Motor neuron (in vitro differentiated cells): ENCODE measurements at places on chromosomes 6 and 20.

DNA sequence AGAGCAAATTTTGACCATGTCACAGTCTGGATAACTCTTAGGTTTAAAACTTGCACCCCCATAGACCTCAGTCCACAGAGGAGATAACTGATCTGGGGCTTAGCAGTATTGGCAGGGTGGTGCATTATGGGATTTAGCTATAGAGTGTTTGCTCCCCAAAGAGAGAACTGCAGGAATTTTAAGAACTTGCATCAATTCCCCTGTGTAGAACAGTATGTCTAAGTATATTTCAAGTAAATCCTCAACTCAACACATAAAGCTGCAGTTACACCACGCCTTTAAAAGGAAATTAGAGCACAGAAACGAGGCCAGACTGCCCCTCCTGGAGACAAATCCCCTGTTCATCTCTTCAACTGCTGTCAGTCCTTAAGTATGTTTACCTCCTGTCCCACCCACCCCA is 144.9 kb downstream of the TRMT11 start:
- ATAC-seq, result no peak

DNA sequence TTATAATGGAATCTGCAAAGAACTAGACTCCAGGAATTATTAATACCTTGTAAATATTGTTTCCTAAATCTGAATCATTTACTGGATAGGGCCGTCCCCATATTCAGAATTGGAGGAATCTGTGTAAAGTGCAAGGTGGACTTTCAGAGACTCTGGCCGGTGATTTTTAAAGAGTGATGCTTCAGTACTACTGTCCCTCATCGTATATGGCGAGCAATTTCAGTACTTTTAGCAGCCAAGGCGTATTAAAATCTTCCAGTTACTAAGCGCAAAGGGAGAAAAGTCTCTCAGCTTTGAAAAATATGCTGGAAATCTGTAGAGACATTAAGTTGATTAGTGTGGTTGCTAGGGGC is 483 bp downstream of the SMIM26 start:
- peak; percentile 25 for ATAC-seq

DNA sequence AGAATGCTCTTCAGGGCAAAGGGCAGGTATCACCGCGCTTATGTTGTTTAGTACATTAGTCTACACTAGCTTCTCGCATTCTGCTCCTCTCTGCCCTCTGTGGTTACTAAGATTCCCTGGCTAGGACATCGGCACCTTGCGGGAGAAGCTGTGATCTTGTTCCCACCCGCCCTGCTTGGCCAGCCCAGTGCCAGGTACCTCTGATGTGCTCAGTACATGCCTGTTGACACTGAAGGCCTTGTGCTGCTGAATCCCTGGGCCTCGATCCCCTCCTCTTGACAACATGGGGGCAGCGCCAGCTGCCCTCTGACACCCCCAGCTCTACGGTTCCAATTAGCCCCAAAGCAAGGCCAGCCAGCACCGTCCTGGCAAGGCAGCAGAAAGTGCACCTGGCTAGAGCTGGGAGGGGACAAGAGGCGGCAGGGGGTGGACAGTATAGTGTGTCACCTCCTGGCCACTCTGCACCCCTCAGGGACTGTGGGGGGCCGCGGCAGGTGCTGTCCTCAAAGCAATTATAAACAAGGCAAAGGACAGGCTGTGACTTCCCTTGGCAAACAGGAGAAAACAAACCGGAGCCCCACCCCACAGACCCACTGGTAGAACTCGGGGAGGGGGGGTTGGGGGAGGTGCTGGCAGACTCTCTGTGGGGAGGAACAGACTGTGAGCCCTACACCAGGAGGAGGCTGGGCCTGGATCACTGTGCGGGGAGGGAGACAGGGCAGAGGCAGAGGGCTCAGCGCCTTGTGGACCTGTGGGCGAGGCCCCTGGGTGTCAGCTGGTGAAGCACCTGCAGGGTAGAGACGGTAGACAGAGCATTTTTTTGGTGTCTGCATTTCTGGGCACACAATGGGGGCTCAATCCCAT is 7.1 kb downstream of the TFEB start:
- ATAC-seq, result no peak

- ATAC-seq, result no peak
Observed at GRCh38 chr6:14434916-14435690, 317.5 kb downstream of the CD83 start.

DNA sequence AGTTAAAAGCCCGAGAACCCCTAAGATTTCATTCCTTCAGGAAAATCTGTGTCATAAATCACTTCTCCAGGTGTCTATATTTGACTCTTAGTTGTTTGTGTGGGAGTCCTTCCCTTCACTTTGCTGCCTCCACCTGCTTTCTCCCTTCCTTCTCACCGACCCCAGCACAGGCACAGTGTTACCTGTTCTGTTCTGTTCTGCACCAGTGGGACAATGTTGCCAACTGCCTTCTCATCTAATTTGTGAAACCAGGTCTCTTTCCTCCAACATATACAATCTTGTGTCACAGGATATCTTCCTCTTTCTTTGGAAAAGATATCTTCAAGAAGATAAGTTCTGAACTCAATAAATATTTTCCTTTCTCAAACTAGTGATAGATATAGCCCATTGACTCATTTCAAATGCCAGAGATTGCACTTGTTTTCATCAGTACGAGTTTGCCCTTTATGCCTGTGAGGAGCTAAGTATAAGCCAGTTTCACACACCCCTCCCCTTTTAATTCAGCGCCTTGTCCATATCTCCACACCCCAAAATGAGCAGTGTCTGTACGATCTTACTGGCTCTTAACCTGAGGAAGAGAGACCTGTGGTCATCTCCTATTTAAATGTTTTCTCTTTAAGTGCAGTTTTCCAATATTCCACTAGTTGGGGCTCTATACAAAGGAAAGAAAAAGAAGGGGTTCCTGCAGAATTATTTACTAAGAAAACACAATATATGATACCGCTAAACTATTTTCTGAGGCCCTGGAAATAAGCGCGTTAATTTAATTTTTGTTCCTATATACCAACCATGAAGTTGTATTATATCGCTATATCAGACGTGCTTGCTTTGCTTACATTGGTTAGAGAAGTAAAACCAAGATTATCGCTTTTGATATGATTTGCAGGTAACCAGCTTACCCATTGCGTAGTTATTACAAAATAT is 81.6 kb upstream of the PREP start:
- peak; percentile 38 for ATAC-seq

DNA sequence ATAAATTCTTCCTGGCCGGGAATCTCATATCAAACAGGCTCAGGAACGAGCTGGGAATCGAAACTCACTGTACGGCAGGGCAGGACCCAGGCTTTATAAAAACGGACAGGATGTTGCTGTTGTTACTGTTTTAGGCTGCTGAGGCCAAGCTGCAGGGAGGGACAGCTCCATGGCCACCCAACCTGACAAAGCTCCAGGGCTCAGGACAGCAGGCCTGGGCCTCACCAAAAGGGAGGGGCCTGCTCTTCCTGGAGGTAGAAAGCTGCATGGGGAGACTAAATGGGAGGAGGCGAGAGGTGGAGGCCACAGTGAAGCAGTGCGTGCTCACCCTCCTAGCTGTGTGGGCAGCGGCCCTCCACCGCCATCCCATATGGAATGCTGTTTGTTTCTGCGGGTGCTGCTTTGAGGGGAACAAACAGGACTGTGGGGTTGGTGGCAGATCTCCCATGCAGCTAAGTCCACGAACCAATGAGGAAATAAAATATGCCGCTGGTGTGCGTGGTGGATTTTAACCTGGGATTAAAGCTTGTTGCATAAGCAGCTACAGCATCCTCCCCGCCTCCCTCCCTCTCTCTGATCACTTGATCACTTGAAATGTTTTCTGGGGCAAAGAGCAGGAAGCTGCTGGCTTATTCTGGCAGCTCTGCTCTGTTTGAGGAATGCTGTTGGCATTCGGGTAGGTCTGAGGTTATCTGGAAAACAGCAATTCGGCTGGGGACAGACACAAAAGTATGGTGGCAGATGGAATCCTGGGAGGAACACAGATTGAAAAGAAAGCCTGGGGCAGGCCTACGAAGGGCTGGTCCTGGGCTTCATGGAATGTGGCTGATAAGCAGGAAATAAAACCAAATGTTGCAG is 2.4 kb upstream of the ZMYND8 start:
- ATAC-seq, result peak; percentile 51

DNA sequence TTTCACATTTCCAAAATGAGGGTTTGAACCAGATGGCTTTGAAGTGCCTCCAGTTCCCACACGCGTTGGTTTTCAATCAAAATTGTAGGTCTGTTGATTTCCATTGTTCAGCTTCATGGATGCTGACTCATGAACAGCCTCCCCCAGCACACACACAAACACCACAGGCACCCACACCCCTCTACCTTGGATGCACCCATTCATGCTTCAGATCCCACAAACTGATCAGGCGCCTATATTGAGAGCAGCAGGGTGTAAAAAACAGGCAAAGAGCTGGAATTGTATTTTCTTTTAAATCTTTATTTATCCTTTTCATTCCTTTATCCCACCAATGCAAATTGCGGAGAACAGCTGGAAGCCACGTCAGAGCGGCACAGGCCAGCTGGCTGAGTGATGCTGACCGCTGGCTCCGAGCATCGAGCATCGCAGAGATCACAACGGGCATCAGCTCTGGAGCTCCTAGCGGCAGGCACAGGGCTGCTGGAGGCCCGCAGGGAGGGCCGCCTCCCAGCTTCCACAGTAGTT is 29.3 kb upstream of the TBC1D7 start:
- ATAC-seq, result peak; percentile 88

- ATAC-seq, result no peak
Observed at GRCh38 chr6:10621847-10622246, 72.6 kb downstream of the C6orf52 start.

DNA sequence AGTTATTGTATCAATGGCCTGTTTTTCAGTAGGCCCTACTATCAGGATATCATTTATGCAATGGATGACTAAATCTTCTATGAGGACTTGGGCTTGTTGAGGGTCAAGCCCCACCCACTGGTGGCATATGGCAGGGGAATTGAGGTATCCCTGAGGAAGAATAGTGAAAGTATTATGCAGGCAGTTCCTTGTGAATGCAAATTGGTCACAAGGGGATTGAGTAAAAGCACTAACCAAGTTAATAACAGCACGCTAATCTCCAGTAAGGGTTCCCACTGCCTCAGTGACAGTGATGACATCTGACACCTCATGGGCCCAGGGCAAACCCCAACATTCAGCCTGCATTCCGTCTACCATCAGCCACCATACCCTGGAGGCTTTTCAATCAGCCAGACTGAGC is 14.9 kb downstream of the BPIFA1 start:
- ATAC-seq, result no peak

DNA sequence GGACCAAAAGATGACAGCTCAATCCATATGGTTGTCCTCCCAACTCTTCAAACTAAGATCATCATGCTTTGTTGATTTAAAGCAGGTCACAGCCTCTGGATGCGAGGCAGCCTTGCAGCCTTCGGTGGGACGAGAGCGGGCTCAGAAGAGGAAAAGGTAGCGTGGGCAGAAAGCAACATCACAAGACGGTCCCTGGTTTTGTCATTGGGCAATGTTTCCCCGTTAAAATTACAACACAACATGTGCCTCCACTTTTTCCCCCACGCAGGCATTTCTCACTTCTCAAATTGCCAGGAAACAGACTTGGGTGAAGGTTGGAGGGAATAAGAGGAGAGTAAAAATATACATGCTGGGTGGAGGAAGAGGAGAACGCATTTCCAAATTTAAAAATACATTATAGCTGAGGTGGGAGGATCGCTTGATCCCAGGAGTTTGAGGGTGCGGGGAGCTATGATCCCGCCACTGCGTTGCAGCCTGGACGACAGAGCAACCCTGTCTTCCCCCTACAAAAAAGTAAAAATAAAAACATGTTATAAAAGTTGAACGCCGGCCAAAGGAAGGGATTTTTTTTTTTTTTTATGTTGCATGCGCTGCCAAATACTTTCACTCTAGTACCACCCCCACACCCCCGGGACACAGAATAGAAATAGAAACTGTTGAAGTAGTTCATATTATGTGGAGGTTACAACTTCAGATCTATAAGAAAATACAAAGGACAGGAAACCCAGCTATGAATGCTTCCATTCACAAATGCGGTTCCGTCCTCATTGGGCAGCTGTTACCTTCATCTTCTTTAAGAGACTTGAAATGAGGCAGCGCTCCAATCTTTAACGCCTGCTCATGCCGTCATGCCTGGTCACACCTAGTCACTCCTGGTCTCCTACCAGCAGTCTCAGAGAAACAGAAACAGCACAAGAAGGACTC is 13.9 kb upstream of the NAA20 start:
- no peak for ATAC-seq

DNA sequence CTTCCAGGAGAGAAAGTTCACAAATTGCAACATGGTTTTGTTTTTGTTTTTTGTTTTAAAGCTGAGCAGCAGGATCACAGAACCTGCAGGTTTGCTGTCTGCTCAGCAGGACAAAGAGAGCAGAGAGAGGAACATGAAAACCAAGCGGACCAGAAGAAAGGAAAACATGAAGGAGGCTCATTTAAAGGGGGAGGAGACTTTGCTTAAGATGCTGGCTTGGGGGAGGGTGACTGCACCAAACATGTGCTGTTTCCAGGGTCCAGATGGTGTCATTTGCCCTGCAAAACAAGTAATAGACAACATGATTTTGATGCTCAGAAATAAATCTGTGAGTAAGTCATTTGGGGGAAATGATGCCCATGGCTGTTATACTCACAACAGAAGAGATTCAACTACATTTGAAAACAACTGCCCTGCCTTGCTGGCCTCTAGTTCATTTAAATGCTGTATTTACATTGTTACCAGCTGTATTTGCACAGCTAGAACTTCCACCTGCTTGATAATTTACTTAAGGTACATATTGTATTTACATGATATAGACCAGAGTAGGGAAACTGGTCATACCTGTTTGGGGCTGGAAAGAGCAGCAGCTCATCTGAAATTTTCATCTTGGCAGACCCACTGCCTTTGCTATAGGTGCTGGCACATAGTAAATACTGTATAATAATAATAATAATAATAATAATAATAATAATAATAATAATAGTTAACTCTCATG is 32.2 kb upstream of the CHD6 start:
- no peak for ATAC-seq

DNA sequence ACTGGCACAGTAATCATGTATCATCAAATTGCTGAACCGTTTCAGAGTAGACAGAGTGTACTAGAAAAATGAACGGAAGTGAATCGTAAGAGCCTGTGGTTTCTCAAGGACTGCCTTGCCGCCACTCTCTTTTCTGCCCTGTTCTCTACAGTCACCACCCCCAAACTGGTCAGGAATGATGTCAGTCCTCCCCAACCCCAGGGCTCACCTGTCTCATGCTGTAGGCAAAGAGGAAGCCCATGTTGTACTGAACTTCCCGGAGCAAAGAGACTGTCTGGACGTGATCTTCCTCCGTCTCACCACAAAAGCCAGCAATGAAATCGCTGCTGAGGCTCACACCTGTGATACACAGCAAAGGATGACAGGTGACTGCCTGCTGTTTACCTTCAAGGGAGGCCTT is 31.0 kb downstream of the CDK5RAP1 start:
- ATAC-seq, result no peak

- peak; percentile 76 for ATAC-seq
Observed at GRCh38 chr20:50877232-50877743, 53.9 kb downstream of the ADNP start.

- no peak for ATAC-seq
Observed at GRCh38 chr6:145372671-145373151, 362.6 kb downstream of the EPM2A start.
